ENCODE measurements at places on chromosomes 1 and 21.

DNA sequence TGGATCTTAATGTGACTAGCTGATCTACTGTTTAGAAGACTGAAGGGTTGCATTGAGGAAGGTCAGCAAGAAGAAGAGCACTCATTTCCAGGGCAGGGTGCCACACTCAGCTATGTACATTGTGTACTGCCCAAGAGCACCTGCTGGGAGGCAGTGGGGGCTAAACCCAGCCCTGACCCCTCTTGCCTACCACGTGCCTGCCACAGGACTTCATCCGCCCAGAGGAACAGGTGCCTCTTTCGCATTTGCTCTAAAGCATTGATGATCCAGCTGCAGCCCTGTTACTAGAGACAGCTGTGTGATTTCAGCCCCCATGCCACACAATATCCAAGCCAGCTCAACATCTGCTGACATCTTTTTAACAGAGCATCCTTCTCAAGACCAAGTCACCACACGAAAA, 341.8 kb downstream of the LMX1A start:
- no peak for DNase-seq

DNA sequence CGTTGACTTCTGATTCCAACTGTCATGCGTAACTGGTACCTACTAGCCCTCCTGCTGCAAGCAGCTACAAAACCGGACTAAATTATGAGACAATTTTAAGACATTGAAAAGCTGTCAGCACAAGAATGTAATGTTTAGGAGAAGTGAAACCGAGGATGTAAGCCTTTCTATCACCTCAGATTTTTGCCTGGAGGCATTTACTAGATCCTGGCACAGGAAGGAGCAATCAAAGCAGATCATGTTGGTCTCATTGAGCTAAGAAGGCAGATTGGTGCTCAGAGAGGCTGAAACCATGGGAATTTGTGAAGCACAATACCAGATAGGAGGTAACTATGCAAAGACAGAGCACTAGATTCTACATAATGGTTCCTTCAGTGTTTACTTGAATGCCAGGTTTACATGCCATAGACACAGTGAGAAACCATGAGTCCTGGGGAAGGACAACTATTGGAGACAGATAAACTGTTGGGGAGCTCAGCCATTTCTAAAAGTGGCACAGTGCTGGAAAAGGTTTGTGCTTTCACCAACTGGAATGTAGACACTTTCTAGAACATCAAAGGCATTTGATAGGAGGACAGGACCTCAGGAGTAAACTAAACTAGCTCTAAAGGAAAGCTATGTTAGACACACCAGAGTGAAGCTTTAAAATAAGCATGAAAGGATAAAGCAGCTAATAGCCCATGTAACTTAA, 179.4 kb downstream of the LYPLAL1 start:
- no peak for DNase-seq

DNA sequence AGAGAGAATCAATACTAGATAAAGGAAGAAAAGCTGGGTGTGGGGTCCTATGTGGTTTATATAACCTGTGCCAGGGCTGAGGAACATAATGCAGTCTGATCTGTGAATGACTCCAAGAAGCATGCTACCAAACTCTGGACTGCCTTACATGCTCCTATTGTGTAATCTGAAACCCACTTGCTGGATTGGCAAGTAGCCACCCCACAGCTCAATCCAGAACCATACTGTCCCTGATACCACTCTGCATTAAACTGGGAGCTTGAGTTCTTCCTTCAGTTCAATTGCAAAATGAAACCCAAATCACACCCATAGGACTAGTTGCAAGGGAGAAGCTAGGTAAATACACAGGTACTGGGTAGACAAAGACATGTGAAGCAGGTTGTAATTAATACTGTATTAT, 115.4 kb upstream of the NEGR1 start:
- DNase-seq, result no peak

DNA sequence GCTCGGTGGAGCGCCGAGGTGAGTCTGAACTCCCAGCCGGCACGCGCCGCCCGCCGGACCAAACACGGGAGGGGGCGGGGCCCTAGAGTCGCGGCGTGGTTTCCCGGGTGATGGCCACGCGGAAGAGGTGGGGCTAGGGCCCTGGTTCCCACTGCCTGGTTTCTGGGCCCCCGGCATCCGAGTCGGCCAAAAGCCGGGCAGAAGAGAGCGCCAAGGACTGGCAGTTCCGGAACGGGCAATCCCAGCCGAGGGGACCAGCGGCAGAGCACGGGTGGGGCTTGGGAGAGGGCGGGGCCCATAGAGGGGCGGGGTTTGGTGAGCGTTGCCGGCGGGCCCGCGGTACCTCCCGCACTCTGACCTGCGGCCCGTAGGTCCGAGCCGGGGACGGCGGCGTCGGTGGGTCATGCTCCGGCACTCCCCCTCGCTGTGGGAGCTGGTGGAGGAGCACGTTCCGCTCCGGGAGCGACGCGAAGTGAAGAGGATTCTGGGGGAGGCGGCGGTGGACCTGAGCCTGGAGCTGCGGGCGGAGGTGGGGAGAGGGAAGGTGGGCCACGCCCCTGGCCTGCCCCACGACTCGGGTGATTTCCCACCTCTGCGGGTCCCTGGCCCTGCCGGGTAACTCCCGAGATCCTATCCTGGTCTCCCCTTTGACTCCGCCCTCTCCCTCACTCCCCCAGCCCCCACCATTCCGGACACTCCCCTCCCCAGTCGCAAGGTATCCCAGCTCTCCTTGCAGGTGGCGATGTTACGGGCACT, at the start of gene CCDC24:
Gene CCDC24, plus strand, starts transcription at position 124 of the 756 bp plus-strand sequence. Its CDS starts 280 bp downstream, at position 404.
- peak; percentile 54 for DNase-seq

DNA sequence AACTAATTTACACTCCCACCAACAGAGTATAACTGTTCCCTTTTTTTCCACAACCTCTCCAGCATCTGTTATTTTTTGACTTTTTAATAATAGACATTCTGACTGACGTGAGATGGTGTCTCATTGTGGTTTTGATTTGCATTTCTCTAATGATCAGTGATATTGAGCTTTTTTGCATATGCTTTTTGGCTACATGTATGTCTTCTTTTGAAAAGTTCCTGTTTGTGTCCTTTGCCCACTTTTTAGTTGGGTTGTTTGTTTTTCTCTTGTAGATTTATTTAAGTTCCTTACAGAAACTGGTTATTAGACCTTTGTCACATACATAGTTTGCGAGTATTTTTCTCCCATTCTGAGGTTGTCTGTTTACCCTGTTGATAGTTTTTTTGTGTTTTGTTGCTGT, 375.2 kb downstream of the MATN1 start:
- no peak for DNase-seq

DNA sequence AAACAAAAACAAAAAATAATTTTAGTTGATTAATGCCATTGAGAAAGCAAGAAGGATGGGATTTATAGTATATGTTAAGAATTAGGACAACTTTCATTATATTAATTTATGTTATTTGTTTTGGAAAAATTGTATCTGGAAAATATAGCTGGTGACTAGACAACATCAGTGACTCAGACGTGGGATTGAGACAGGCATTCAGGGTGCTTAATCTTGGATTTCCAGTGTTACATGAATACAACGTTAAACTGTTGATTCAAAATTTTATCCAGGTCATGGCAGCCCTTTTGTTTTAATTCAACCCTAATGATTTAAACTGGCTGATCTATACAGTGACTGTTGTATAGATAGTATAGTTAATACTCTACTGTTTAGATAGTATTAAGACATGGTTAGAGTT, 827.1 kb upstream of the B3GALT2 start:
- no peak for DNase-seq

- no peak for DNase-seq
Observed at GRCh38 chr21:23853796-23854379, 1753.4 kb downstream of the MRPL39 start.

GRCh38 chr21:35509001-35509704, 460.1 kb upstream of the RUNX1 start:
- no peak for DNase-seq

- no peak for DNase-seq
Observed at GRCh38 chr1:82141390-82141789, 340.7 kb downstream of the ADGRL2 start.

- DNase-seq, result no peak
Observed at GRCh38 chr1:180130651-180131050, 24.0 kb upstream of the QSOX1 start.

DNA sequence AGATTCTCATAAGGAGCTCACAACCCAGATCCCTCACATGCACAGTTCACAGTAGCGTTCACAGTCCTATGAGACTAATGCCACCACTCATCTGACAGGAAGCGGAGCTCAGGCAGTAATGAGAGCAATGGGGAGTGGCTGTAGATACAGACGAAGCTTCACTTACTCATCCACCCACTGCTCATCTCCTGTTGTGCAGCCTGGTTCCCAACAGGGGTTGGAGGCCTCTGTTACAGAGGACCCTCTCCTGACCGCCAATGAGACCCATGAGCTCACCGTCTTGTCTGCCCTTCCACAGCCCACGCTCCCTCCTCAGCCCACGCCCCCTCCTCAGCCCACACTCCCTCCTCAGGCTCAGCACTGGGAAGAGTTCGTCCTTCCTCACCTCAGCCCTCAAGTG, 39.6 kb downstream of the RSPH1 start:
- no peak for DNase-seq

DNA sequence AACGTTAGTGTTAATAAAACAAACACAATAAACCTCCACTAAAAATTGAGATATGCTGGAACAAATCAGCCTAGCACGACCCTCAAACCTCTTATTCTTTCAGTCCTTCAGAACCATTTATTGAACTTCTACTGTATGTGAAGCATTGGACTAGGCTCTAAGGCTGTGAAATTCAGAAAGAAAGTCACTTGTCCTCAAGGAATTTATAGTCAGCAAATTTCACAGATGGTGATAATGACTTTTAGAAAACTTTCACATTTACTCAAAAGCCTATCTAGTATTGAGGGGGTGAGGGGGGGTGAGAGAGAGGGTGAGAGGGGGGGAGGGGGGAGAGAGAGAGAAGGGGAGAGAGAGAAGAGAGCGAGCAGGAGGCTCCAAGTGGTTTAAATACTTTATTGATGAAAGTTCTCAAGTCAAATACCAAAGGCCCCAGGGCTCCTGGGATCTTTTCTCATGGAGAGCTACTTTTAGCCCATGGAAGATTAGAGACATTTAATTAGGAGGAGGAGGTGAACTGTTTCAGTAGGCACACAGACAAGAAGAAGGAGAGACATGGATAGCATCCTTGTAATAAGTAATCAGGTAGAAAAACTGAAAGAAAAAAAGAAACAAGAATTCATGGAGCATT, 66.3 kb upstream of the SSX2IP start:
- no peak for DNase-seq

- no peak for DNase-seq
Observed at GRCh38 chr1:160309185-160309557, 24.2 kb upstream of the PEX19 start.

- no peak for DNase-seq
Observed at GRCh38 chr1:43554444-43554992, 23.8 kb downstream of the PTPRF start.

DNA sequence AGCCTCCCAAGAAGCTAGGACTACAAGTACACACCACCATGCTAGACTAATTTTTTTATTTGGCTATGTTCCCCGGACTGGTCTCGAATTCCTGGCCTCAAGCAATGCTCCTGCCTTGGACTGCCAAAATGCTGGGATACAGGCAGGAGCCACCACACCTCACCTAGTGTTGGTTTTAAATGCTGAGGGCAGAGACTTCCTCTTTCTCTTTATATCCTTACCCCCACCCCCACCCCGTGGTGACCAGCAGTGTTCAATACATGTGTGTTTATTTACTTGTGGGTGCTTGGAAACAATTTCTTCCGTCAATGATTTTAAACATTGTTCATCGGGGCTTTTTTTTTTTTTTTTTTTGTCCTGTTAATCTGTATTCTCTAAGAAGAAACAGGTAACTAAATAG, 158.9 kb downstream of the ZBTB18 start:
- no peak for DNase-seq

- DNase-seq, result no peak
Observed at GRCh38 chr1:228552596-228553176, 65.5 kb downstream of the RNF187 start.

GRCh38 chr1:59006289-59006658, 222.4 kb upstream of the JUN start:
- DNase-seq, result no peak
